ENCODE measurements at places on chromosomes 16 and 17.
A peak's percentile ranks its signal among the peaks of the same experiment; 100 is the strongest.

DNA sequence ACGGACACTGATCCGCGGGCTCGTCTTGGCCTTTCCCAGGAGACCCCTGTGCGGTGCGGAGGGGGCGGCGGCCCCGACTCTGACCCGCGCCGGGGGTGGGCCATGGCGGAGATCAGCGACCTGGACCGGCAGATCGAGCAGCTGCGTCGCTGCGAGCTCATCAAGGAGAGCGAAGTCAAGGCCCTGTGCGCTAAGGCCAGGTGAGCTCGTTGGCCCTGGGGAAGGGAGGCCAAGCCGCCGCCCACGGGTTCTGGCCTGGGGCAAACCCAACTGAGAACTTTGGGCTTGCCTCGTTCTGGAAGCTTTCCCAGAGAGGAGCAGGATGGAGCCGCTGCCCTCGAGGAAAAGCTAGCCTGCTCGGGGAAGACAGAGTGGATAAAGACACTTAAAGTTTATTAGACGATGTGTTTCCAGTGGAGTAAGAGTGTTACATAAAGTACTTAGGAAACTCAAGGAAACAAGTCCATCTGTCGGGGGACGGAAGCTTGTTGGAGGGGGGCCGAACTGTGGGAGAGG, 540 bp downstream of the PPP4C start:
- peaks cover 35% of the 10 kb centered on the region for H3K4me1 ChIP-seq
- H3K27ac ChIP-seq = peak overlapping the region; percentile 81
- no peaks in the 10 kb centered on the region for H3K27me3 ChIP-seq
- DNase-seq = no peak
- peaks cover 59% of the 10 kb centered on the region for H3K36me3 ChIP-seq

DNA sequence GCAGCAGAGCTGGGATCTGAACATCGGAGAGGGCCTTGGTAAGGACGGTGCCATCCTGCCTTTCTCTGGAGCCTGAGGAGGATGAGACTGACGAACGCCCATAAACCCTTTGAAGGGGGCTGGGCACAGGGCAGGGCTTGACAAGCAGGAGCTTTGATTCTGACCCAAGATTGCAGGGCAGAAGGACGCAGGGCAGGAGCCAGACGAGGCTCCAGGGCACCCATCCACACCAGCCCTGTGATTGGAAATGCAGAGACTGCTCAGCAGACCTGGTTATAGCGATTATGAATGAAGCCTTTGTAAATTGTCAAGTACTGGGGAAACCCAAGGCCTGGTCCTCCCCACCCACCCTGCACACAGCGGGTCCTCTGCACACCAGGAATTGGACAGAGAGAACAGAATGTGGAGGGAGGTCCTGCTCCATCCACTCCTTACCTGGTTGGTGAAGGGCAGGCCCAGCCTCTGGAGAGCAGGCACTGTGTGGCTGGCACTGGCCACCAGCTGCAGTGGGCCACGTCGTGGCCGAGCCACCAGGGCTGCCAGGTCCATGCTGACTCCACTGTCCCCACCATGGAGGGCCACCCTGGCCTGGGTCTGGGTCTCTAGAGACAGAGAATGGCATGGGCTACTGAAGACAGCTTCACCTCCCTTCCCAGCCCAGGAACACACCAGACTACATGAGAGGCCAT, 68.8 kb downstream of the RMI2 start:
- no peak for DNase-seq
- H3K27me3 ChIP-seq = no peaks in the 10 kb centered on the region
- no peak overlapping the region for H3K4me3 ChIP-seq
- H3K4me1 ChIP-seq = no peaks in the 10 kb centered on the region
- H3K36me3 ChIP-seq = no peaks in the 10 kb centered on the region

- no peaks in the 10 kb centered on the region for H3K36me3 ChIP-seq
- no peak for DNase-seq
- no peak overlapping the region for H3K27ac ChIP-seq
- H3K27me3 ChIP-seq = peaks cover 40% of the 10 kb centered on the region
Measured at GRCh38 chr16:66357523-66357928, 9.0 kb upstream of the CDH5 start.

GRCh38 chr16:21265104-21265837, 12.8 kb downstream of the CRYM start:
- H3K4me3 ChIP-seq = no peak overlapping the region
- H3K27ac ChIP-seq = no peak overlapping the region
- DNase-seq = no peak
- peaks cover 7% of the 10 kb centered on the region for H3K27me3 ChIP-seq
- H3K4me1 ChIP-seq = peaks cover 41% of the 10 kb centered on the region
- no peaks in the 10 kb centered on the region for H3K36me3 ChIP-seq

GRCh38 chr17:15278924-15279477, 13.9 kb upstream of the PMP22 start:
- no peaks in the 10 kb centered on the region for H3K4me1 ChIP-seq
- H3K4me3 ChIP-seq = no peak overlapping the region
- no peak for DNase-seq
- H3K27me3 ChIP-seq = peaks cover 6% of the 10 kb centered on the region
- no peak overlapping the region for H3K27ac ChIP-seq

- no peak overlapping the region for H3K4me3 ChIP-seq
- no peaks in the 10 kb centered on the region for H3K36me3 ChIP-seq
- H3K27ac ChIP-seq = no peak overlapping the region
- DNase-seq = no peak
- peaks cover 11% of the 10 kb centered on the region for H3K27me3 ChIP-seq
Measured at GRCh38 chr16:72850853-72851252, 197.1 kb downstream of the ZFHX3 start.

- H3K36me3 ChIP-seq = no peaks in the 10 kb centered on the region
- H3K4me1 ChIP-seq = peaks cover 5% of the 10 kb centered on the region
- no peak overlapping the region for H3K4me3 ChIP-seq
- no peak overlapping the region for H3K27ac ChIP-seq
- no peaks in the 10 kb centered on the region for H3K27me3 ChIP-seq
- no peak for DNase-seq
Measured at GRCh38 chr17:76018801-76019200, 8.3 kb downstream of the EVPL start.

- peaks cover 64% of the 10 kb centered on the region for H3K4me1 ChIP-seq
- no peak for DNase-seq
- peaks cover 12% of the 10 kb centered on the region for H3K36me3 ChIP-seq
- H3K4me3 ChIP-seq = peak overlapping the region; percentile 21
Measured at GRCh38 chr17:80761110-80761871, 216.7 kb downstream of the RPTOR start.

DNA sequence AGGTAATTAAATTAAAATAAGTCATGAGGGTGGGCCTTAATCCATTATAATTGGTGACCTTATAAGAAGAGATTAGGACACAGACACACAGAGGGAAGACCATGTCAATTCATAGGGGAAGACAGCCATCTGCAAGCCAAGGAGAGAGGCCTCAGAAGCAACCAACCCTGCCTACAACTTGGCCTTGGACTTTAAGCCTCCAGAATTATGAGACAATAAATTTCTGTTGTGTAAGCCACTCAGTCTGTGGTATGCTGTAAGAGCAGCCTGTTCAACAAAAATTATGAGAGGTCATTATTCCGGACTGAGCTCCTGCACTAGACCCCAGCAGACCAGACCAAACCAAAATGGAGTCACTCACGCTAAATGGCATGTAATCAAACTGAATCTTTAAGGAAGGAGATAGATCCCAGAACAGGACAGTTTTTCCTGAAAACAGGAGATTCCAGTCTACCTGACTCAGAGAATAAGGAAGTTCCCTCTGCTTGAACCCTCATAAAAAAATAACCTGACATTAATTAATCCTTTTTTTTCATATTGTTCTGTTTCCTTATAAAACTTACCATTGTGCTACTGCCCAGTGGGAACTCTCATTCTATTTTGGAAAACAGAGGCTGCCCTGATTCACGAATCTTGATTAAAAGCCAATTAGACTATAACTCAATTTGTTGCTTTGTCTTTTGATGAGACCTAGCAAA, 74.3 kb downstream of the DNAH3 start:
- H3K4me1 ChIP-seq = no peaks in the 10 kb centered on the region
- DNase-seq = no peak
- H3K27me3 ChIP-seq = peaks cover 3% of the 10 kb centered on the region
- H3K27ac ChIP-seq = no peak overlapping the region
- H3K4me3 ChIP-seq = no peak overlapping the region

DNA sequence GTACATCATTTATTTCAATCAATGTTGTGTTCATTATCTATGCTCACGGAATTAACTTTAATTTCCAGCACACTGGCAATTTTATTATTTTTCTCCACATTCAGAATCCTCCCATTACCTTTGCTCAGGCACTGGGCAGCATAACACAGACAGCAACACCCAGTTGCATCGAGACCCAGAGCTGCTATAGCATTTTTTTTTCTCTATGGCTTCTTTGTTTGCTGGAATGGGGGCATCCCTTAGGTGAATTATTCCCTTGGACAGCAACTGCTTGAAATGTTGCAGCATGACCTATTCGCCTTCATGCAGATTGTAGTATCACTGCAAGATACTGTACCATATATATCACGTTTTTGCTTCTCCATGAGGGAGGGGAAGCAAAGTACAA, 88.8 kb downstream of the CHD9NB start:
- H3K4me3 ChIP-seq = no peak overlapping the region
- H3K27me3 ChIP-seq = no peaks in the 10 kb centered on the region
- no peak for DNase-seq
- H3K36me3 ChIP-seq = no peaks in the 10 kb centered on the region
- H3K27ac ChIP-seq = no peak overlapping the region

- H3K27ac ChIP-seq = peak overlapping the region; percentile 95
- no peak for DNase-seq
- peak overlapping the region; percentile 98 for H3K4me3 ChIP-seq
- peaks cover 60% of the 10 kb centered on the region for H3K4me1 ChIP-seq
- H3K27me3 ChIP-seq = no peaks in the 10 kb centered on the region
Measured at GRCh38 chr17:42459801-42460281, 1.2 kb downstream of the ATP6V0A1 start.

- no peak overlapping the region for H3K4me3 ChIP-seq
- no peak overlapping the region for H3K27ac ChIP-seq
- DNase-seq = no peak
- H3K4me1 ChIP-seq = no peaks in the 10 kb centered on the region
- H3K36me3 ChIP-seq = no peaks in the 10 kb centered on the region
- no peaks in the 10 kb centered on the region for H3K27me3 ChIP-seq
Measured at GRCh38 chr16:80158766-80159165, 382.0 kb upstream of the DYNLRB2 start.

GRCh38 chr16:12084436-12084835, 107.9 kb downstream of the SNX29 start:
- H3K36me3 ChIP-seq = peaks cover 40% of the 10 kb centered on the region
- no peak overlapping the region for H3K4me3 ChIP-seq
- no peaks in the 10 kb centered on the region for H3K27me3 ChIP-seq
- DNase-seq = no peak

- H3K27me3 ChIP-seq = no peaks in the 10 kb centered on the region
- H3K4me1 ChIP-seq = peaks cover 24% of the 10 kb centered on the region
- no peak for DNase-seq
- no peak overlapping the region for H3K27ac ChIP-seq
- H3K36me3 ChIP-seq = no peaks in the 10 kb centered on the region
Measured at GRCh38 chr16:53757971-53758609, 54.1 kb downstream of the FTO start.

GRCh38 chr16:85809645-85810044, 10.2 kb downstream of the COX4I1 start:
- no peak overlapping the region for H3K4me3 ChIP-seq
- no peak for DNase-seq
- H3K27me3 ChIP-seq = peaks cover 11% of the 10 kb centered on the region
- no peak overlapping the region for H3K27ac ChIP-seq
- no peaks in the 10 kb centered on the region for H3K4me1 ChIP-seq
- H3K36me3 ChIP-seq = peaks cover 24% of the 10 kb centered on the region

GRCh38 chr16:30813821-30814189, 26.8 kb upstream of the ZNF629 start:
- DNase-seq = no peak
- peak overlapping the region; percentile 84 for H3K4me3 ChIP-seq
- no peaks in the 10 kb centered on the region for H3K27me3 ChIP-seq
- peaks cover 13% of the 10 kb centered on the region for H3K4me1 ChIP-seq
- H3K27ac ChIP-seq = peak overlapping the region; percentile 75

- H3K36me3 ChIP-seq = peaks cover 2% of the 10 kb centered on the region
- H3K4me1 ChIP-seq = peaks cover 11% of the 10 kb centered on the region
- no peaks in the 10 kb centered on the region for H3K27me3 ChIP-seq
- no peak overlapping the region for H3K4me3 ChIP-seq
- H3K27ac ChIP-seq = no peak overlapping the region
Measured at GRCh38 chr16:2273484-2273883, 5.6 kb upstream of the RNPS1 start.

- no peak overlapping the region for H3K27ac ChIP-seq
- peaks cover 20% of the 10 kb centered on the region for H3K4me1 ChIP-seq
- H3K36me3 ChIP-seq = peaks cover 2% of the 10 kb centered on the region
Measured at GRCh38 chr17:81346908-81347349, 48.3 kb upstream of the BAHCC1 start.

DNA sequence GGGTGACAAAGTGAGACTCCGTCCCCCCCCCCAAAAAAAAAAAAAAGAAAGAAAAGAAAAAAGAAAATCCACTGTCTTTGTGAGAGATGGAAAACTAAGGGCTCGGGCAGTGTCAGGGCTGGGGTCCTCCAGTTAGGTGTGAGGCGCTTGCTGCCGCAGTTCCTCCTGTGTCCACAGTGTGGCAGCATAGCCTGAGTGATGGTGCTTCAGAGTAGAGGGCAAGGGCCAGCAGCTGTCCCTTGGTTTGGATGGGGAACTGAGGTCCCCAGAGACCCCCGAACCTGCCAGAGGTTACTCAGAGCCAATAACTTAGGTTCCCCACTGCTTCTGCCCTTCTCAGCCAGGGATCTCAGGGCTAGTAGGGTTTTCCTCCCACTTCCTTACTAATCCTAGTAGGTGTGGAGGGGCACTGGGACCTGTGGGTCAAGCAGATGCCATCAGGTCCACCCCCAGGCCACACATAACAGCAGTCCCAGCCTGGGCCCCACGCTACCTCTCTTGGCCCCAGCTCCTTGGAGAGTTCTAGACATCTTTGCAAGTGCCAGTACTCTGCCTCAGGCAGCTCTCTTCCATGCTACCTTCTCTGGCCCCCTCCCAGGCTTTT, 7.9 kb upstream of the LLGL1 start:
- H3K27ac ChIP-seq = no peak overlapping the region
- H3K4me3 ChIP-seq = no peak overlapping the region
- DNase-seq = peak; percentile 64
- H3K36me3 ChIP-seq = peaks cover under 1% of the 10 kb centered on the region
- H3K4me1 ChIP-seq = peaks cover 5% of the 10 kb centered on the region

DNA sequence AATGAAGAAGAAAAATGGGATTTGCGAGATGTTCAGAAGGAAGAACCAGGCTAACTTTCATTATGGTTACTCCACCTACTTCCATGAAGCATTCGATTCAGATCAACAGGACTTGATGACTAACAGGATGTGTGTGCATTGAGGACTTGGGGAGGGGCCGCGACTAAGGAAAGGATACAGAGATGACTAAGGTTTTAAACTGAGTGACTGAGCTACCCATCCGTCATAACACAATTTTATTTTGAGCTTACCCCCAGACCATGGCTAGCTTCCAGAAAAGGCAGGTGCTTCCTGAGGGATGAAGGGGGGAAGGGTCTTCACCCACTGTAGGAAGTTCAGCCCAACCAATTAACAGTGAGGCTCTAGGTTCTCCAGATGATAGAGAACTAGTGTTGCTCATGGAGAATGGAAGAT, 2.5 kb upstream of the CDYL2 start:
- H3K27ac ChIP-seq = no peak overlapping the region
- peaks cover 2% of the 10 kb centered on the region for H3K36me3 ChIP-seq
- no peak overlapping the region for H3K4me3 ChIP-seq

Data from activated B cell treated with CpG ODN at 0.5 μM for 24 hours (primary cell).